Activated T-cell treated with anti-CD3 and anti-CD28 coated beads, Interleukin-2, amount 50 U/mL, for 72 hours (primary cell): ENCODE measurements at places on chromosomes 1 and 21. TPM values are rescaled to one million over a fixed set of nuclear protein-coding genes. Genes with fewer than 3 reads are reported as not detected.

DEPDC1 gene
- 23.7 TPM for total RNA-seq

SLAMF9 gene
- not detected for total RNA-seq

RBM15 gene
- total RNA-seq: 77.8 TPM

GBP3 gene
- total RNA-seq: 9.0 TPM

FLG gene
- total RNA-seq: not detected

RCC1 gene
- 48.3 TPM for total RNA-seq

RGS13 gene
- not detected for total RNA-seq
